ENCODE measurements at places on chromosomes 2 and 18. TPM values are rescaled to one million over a fixed set of nuclear protein-coding genes. Genes with fewer than 3 reads are reported as not detected.

DNA sequence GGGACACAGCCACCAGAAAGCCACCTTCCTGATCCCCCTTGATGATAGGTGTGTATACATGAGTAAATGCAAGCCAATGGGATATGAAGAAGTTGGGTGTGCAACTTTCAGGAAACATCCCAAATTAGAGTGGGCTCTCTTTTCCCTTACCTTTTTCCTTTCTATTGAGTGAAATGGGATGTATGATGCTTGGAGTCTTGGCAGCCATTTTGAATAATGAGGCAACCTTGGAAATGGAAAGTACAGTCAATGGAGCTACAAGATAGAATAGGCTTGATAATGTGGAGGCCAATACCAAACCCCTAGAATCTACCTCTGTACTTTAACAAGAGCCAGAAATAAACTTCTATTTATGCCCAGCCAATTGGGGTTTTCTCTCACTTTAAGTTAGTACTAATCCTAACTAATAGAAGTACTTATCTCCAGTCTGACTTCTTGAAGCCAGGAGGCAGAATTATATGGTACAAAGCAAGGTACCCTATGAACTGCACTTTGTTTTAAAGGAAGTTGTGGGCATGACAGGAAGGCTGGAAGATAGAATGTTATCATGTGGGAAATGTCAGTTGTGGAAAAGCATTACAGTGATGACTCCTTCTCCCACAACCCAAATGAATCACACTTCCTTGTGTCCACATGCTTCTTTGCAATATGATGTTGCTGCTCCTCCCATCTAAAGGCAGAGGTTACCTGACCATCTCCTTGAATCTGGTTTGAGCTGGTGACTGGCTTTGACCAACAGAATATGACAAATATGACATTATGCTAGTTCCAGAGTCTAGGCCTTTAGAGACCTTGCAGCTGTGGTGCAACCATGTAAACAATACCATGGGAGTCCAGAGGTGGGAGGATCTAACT lies 12.9 kb upstream of the NABP1 start:
- DNase-seq, result no peak

- no peak for DNase-seq
Observed at GRCh38 chr2:157261199-157261782, 3.8 kb downstream of the GALNT5 start.

The REG3A gene
- total RNA-seq, result not detected

DNA sequence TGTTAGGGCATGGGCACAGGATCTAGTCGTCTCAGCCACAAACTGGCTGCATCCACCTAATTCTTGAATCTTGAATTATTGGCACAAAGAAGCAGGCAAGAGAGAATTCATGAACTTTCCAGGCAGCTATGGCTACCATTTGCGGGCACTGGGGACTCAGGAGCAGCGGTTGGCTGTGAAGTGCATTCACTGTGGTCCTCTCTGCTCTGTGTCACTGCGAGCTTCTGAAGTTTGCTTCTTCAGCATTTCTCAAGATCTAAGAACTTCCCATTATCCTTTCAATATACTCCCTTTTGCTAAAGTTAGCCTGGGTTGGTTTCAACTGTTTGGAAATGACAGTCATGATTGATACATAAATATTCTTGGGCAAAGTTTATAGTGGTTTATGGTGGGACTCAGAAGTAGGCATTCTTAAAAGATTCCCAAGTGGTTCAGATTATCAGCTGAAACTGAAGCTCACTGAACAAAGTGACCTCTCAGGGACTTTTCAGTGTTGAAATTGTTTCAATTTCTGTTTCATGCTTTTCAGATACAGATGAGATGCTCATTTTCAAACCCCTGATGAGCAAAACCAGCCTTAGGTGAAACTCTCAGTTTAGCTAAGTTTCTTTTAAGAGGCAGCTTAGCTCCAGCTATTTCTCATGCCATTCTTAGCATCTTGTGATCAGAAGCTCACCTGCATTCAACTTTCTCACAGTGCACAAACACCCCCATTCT lies 1258.3 kb upstream of the GYPC start:
- no peak for DNase-seq

DNA sequence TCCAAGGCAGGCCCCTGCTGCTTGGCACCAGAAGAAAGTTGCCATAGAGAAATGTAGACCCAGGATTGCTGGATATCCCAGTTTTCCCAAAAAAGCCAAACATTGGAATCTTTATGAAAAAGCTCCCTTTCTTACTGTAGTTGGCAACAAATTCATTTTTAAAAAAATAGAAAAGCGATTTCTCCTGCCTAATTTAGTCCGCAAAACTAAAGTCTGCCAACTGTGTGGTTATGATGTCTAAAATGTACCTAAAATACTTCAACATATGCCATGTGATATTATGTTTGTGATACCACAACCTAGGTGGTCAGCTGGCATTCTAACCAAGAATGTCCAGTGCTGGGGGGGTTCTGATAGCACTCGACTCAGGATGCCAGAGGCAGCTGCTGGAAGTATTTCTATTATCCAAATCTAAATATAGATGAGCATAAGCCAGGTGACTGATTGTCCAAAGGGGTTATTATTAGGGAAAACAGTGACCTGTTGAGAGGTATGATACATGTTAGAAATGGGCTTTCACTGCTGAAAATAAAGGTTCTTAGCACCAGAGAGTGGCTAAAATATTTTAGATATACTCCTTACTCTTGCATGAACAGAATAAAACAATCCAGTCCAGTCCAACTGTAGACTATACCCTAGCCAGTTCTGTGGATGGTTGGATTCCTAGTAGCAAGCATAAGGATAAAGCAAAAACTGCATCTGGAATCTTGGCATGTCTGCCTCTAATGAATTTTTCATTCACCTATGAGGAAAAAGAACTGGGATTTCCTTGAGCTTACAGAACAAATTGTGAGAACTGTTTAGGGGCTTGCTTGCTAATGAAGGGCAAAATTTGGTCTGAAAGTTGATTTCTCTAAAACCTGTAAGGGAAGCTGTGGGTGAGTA lies 101.7 kb downstream of the STK39 start:
- no peak for DNase-seq

The GATA6 gene
- total RNA-seq, result 0.11 TPM

The HOXD13 gene
- not detected for total RNA-seq

DNA sequence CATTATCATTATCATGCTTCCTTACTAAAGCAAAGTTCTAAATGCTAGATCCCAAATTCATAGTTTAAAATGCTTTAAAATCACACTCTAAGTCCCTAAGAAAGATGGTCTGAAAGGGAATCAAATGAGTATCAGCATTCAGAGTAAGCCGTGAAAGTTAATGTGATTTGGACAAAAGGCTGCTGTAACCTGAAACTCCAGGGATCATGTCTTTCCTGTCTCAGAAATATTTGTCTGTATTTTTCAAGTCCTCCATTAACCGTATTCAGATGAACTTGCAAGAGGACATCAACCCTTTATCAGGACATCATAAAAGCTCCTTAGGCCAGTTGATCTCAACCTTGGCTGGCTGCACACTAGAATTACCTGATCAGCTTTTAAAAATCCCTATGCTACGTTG lies 324.3 kb upstream of the PKDCC start:
- DNase-seq, result no peak

DNA sequence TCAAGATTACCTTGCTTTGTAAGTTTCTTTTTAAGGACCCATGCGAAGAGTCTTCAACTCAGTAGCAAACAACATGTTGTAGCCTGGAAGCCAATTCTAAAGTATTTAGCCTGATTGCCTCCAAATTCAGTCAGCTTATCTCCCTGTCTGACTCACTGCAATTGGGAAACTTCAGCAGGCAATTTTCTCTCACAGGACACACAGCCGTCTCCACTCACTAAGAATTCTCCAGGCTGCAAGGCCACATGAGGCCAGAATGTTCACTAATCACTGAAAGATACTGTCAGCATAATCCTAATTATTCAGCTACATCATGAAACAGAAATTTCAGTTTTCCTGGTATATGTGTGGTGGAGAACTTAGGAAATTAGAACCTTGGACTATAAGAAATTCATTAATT lies 78.1 kb upstream of the PDE1A start:
- DNase-seq, result no peak

- no peak for DNase-seq
Observed at GRCh38 chr2:175855236-175855635, 146.8 kb downstream of the LNPK start.

The IL1R2 gene
- total RNA-seq, result 1.4 TPM

DNA sequence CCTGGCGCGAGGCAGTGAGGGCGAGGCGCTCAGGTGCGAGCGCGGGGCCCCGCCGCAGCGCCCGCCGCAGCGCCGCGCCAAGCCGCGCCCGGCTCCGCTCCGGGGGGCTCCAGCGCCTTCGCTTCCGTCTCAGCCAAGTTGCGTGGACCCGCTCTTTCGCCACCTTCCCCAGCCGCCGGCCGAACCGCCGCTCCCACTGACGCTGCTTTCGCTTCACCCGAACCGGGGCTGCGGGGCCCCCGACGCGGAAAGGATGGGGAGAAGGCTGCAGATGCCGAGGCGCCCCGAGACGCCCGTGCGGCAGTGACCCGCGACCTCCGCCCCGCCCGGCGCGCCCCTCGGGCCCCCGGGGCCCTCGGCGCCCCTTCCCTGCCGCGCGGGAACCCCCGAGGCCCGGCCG lies 328 bp upstream of the INHBB start:
- no peak for DNase-seq

The SLC14A1 gene
- total RNA-seq, result 3.6 TPM
